ENCODE measurements at places on chromosomes 3 and 15. TPM values are rescaled to one million over a fixed set of nuclear protein-coding genes. Genes with fewer than 3 reads are reported as not detected.

CERS3 gene
- polyA plus RNA-seq, result not detected

- no peak for DNase-seq
Observed at GRCh38 chr3:8517487-8517886, 15.9 kb downstream of the LMCD1 start.

- DNase-seq, result no peak
Observed at GRCh38 chr15:84819291-84819768, 2.2 kb downstream of the ALPK3 start.

- DNase-seq, result no peak
Observed at GRCh38 chr3:143363949-143364348, 244.4 kb downstream of the CHST2 start.

- DNase-seq, result no peak
Observed at GRCh38 chr3:140223631-140224030, 288.6 kb downstream of the CLSTN2 start.

SKOR1 gene
- 0.02 TPM for polyA plus RNA-seq
